ENCODE measurements at places on chromosomes 5 and 9.

DNA sequence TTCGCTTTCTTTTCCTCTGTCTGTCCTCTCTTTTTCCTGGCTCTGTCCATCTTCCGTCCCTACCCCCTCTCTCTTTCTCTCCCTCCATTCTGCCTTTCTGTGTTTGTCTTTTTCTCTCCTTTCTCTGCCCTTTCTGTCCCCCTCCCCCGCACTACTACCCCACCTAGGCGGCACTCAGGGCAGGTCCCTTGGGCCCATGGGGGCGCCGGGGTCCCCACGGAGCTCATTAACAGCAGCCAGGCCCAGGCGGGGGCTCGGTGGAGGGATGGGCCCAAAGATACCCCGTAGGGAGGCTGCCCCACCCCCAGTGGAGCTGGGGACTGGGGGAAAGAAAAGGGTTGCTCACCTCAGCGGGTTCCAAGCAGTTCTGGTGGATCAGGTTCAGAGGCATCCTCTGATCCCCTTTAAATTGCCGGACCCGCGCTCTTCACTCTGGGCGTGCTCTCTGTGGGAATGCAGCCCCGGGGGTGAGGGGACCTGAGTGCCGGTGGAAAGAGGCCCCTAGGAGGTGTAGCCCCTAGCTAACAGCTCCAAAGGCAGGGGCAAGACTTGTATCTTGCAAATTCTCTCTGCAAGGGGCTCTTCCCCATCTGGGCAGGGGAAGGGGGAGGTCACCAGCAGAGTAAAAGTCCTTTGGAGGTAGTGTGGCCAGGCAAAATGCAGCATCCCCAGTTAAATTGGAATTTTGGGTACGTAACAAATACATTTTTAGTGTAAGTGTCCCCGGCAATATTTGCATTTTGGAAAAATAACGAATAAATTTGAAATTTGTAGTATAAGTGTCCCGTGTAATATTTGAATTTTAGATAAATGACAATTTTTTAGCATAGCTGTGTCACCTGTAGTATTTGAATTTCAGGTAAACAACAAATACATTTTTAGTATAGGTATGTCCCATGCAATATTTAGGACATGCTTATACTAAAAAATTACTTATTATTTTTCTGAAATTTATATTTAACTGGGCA is 7.4 kb downstream of the LHX2 start:
- DNase-seq, result no peak

DNA sequence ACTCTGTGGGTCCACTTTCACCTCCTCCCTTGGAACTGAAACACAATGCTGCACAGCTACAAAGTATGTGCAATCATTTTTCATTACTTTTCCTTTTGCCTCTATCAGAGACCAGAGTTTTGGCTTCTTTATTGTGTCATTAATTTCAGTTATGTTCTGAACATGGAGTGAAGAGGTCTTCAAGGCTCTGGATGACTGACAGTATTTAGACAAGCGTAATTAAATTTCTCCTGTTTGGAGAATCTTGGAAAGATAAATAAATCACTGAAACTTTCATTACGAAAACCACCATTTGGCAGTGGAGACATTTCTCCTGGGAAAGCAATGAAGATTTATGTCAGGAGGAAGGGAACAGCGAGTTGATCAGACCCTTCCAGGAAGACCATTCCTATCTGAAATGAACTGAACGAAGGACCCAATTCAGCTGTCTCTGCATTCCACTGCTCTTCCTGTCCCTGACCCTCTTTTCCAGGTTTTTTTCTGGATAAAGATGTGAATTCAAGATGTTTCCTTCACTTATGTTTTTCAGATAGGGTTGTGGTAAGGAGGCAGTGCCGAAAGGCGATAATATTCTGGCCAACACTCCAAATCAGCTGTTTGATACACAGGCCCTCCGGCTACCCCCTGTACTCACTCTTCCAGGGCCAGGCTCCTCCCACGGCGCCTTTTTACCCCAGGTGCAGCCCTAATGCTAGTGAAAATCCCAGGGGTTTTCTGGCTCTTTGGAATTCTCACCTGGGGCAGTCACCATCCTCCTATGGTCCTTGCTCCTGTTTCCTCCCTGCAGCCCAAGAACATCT is 77.2 kb upstream of the OSMR start:
- no peak for DNase-seq

- DNase-seq, result no peak
These were observed 190.8 kb upstream of the RASA1 start for GRCh38 chr5:87076931-87077330.

DNA sequence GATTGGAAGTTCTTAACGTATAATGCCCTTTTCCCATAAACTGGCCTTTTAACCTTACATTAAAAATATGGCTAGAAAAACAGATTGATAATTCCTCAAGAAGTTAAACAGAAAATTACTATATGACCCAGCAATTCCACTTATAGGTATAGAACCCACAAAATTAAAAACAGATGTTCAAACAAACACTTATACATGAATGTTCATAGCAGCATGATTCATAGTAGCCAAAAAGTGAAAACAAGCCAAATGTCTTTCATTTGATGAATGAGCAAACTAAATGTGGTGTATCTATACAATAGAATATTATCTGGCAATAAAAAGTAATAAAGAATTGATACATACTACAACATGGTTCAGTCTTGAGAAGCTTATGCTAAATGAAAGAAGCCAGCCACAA is 35.5 kb downstream of the POU5F2 start:
- DNase-seq, result no peak

- DNase-seq, result no peak
These were observed 71.1 kb downstream of the FBXL7 start for GRCh38 chr5:15571081-15571480.

GRCh38 chr9:32136700-32137339 is 247.6 kb upstream of the ACO1 start:
- DNase-seq, result no peak

DNA sequence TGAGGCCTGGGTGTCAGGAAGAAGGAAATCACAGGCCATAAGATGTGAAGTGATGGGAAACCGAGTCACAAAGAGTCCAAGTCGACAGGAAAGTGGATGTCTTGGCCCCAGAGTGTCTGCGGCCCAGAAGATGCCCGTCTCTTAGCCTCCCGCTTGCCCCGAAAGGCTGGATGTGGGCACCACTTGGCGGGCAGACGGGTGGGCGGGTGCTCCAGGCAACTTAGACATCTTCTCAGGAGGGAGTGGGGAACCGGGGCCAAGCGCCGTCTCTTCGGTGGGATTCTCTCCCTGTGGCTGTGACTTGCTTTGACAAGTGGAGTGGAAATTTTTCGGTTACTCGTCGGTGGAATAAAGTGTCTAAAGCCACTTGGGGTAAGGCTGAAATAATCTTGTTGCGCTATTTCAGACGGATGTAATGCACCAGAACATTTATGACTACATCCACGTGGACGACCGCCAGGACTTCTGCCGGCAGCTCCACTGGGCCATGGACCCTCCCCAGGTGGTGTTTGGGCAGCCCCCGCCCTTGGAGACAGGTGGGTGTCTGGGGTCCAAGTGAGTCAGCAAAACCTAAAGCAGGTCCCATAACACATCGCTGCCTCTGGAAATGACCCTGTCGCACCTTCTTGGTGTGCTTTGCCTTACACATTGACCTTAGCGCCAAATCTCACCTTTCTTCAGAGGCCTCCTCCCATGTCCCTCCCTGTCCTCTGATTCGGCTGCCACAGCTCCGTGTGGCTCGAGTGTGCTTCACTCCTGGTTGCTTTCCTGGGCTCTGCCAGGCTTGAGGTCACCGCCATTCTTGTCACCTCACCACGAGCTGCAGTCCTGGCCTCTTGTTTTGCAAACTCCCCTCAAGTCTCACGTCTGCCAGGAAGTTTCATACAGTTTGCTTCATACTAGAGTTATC is 20.4 kb upstream of the EXOC3 start:
- DNase-seq, result no peak

DNA sequence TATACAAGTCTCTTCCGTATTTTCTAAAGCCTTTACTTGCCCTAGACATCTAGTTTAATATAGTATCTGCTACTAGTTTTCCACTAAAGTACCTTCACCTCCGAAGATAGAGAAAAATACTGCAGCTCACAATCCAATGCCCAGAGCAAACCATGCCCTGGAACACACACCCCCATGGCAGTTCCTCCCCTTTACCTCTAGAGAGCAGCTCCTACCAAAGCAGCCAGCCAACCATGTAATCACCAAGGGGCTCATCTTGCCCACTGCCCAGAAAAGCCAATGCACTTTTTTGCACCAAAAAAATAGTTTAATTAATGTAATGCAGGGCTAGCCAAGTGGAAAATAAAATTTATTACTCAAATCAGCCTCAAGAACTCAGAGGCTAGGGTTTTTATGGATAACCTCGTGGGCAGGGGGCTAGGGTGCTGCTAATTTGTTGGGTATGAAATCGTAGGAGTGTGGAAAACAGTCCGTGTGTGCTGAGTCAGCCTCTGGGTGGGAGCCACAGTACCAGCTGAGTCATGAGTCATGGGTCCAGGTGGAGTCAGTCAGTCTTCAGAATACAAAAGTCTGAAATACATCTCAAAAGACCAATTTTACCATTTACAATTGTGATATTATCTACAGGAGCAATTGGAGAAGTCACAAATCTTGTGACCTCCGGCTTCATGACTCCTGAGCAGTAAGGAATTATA is 120.1 kb upstream of the ACO1 start:
- no peak for DNase-seq

DNA sequence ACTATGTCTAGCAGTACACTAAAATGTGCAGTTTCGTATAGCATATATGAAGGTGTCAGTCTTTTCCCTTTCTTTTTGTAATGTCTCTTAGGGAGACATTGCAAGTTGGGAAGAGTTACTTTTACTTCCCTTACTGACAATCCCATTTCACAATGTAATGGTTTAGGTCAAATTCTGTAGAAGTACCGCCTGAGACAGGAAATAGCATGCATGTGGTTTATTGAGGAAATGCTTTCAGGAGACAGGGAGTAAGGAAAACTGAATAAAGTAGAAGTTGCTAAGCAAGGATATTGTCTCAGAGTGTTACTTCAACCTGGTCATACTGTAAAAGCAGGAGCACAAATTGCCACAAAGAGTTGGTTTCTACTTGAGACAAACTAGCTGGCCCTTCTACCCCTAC is 32.1 kb upstream of the MSANTD3 start:
- DNase-seq, result no peak

DNA sequence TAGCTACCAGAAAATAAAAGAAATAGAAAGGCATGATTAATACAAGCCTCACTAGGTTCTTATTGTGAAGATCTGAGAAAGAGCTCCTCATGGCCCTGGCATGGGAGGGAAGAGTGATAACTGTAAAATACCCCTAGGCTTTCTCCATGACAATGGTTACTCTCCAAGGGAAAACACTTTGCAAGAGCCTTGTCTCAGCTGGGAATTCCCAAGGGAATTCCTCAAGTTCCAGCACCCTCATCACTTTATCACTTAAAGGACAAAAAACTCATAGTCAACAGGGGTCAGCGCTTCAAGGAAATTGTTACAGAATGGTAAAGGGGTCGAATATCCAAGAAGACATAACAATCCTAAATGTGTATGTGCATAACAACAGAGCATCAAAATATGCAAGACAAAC is 21.2 kb downstream of the SYK start:
- DNase-seq, result no peak

DNA sequence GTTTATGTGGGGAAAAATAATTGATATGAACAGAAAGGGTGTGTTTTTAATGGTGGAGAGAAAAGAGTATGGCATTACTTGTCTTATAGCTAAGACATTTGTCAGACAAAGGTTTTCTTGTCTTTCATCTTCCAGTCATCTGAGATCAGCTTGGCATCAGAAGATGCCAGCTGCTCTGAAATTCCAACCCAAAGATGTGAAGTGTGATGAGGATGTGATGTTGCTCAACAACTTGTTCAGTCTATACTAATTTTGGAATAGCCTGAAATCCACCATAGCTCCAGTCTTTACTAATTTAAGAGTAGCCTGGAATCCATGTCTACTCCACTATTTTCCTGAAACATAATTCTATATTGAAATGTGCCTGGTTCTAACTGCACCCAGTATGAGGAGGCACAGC is 182.3 kb downstream of the CFAP90 start:
- DNase-seq, result no peak

- DNase-seq, result no peak
These were observed 12.9 kb upstream of the PLAC8L1 start for GRCh38 chr5:146118322-146118721.

- no peak for DNase-seq
These were observed 478.4 kb upstream of the DAP start for GRCh38 chr5:11239261-11240015.

DNA sequence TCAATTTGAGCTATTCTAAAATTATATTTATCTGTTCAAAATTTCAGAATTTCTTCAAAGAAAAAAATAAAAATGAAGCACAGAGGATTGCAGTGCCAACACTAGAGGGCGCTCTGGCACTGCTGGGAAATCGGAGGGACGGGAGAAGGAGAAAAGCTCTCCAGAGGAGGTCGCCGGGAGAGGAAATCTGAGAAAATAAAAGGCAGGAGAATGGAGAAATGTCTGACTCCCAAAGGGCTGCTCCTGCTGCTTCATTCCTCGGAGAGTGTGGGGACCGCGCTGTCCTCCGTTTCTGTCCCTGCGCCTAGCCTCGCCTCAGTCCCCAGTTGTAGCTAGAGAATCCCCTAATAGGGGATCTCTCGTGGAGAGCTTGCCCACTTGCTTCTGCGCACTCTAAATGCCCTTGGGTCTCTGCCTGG is 40.0 kb upstream of the ARSB start:
- peak; percentile 30 for DNase-seq

DNA sequence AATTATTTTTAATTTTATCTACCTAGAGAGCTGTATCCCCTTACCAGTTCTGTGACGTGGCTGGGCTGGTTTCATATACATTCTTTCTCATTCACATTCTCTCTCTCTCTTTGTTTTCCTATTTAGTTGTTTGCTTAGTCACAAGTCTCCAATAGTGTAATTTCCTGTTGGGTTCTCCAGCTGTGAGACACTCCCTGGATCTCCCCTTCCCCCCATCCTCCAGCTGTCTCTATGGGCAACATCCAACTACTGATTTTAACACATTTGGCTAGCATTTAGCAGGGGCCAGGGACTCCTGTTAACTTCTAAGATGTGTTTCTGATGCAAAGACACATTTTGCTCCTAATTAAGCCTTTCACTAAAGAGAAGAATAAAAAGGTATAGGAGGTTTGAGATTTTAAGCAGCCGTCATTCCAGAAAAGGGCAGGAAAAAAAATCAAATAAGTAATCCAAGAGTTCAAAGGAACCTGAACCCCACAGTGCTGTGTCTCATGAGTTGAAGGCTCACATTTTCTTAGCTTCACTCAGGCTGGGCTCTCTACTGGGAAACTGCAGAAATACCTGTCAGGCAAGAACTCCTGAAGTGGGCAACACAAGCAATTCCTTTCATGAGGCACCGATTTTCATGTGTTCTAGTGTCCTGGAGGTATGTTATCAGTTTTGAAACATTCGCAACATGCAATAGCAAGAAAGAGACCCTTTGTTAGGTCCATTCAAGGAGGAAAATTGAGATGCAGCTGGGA is 198.7 kb upstream of the C9orf72 start:
- DNase-seq, result no peak

GRCh38 chr5:8568858-8569257 is 699.9 kb downstream of the MTRR start:
- no peak for DNase-seq

DNA sequence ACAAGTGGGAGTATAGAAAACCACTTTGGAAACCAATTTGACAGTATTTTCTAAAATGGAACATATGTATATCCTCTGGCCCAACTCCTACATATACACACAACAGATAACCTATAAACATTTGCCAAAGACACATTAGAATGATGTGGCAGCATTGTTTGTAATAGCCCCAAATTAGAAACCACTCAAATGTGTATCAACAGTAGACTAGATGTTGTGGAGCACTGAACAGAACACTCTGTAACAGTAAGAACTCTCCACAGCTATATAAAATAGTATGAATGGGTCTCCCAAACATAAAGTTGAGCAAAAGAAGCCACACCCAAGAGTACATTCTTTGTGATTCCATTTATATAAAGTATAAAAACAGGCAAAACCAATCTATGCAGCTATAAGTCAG is 6.1 kb downstream of the ZNF622 start:
- DNase-seq, result no peak
